ENCODE measurements at places on chromosomes 4 and X.

GRCh38 chrX:67724359-67725110, 180.7 kb downstream of the AR start:
- DNase-seq, result no peak

DNA sequence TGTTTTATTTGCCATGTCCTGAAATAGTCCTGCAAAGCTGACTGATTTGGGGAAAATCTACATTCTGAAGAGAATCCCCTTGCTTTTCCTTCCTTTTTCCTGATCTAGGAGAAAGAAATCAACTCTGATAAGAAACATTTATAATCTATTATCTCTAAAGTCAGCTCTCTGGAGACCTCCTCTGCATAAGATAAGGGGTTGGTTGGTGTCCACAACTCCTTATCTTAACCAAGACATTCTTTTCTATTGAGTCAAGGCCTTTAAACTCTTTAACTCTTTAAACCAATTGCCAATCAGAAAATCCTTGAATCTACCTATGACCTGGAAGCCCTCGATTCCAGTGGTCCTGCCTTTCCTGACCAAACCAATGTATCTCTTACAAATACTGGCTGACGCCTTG, 373.6 kb upstream of the RASGEF1B start:
- no peak for DNase-seq

GRCh38 chrX:21929209-21929608, 11.3 kb upstream of the SMS start:
- DNase-seq, result no peak

DNA sequence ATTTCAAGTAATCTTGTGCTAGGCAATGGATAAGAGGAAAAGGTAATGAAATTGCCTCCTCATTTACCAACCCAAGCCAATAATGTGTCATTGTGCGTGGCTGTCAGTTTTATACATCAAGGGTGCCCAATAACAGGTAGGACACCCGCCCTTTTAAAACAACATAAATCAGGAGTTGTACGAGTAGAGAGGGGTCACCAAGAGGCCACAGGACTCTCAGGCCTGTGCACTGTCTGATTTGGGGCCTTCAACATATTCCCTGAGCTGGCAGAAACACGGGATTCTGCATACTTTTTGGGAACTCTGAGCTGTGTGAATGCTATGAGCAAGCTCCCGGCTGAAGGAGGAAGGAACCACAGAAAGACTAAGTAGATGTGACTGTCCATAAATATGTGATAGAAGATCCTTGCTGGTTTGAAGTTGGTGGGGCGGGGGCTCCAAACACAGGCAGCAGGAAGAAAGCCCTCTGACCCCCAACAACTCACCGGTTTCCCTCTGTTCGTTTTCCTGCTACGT, 82.7 kb upstream of the MAML3 start:
- DNase-seq, result no peak

GRCh38 chr4:139665079-139665689, 435 bp upstream of the MGST2 start:
- DNase-seq, result no peak

- DNase-seq, result no peak
These were observed 31.5 kb downstream of the RAI2 start for GRCh38 chrX:17829566-17829965.

DNA sequence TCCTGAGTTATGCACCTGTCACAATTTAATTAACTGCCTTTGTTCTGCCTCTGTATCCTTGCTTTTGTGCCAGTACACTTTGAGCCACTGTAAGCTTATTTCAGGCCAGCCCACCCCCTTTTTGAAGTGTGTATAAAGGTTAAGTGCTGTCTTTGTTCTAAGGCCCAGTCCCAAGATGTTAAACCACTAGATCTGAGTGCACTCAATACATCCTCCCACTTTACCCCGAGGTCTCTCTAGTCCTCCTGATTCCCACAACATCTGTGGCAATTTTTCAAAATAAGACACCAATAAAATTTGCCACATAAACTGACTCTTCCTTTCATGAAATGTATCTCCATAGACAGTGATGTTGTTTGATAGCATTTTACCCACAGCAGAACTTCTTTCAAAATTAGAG, 124.1 kb upstream of the SPIN4 start:
- DNase-seq, result no peak

- DNase-seq, result peak; percentile 68
These were observed 9.5 kb downstream of the AMBN start for GRCh38 chr4:70601422-70602039.

DNA sequence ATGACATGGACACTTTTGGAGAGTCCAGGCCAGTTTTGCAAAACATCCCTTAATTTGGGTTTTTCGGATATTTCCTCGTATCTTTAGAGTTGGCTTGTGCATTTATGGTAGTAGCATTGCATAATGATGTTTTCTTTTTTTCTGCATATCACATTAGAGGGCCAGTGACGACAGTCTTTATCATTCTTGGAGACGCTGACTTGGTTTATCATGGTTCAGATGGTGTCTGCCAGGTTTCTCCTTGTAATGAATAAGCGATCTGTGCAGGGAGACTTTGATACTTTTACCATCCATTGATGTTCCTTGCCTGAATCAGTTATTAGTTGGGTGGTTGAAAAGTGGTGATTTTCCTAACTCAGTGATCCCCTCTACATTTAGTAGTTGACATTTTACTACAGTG, 46.6 kb downstream of the KIAA0232 start:
- no peak for DNase-seq

DNA sequence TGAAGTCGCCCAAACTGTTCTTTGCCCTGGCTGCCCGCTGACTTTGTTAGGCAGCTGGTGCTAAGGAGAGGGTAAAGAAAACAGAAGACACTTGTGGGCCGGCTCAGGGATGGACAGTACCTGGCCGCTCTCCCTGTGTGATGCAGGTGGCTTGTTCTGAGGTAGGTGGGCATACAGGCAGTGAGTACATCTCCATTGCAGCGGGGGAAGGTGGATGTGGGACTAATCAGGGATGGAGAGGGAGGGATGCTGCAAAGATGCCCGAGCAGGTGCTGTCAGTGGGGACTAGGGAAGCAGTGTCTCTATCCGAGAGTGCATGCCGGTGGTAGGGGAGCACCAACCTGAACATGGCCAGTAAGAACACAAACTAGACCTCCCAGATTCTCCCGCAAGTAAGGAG, 67.0 kb downstream of the SORBS2 start:
- no peak for DNase-seq

DNA sequence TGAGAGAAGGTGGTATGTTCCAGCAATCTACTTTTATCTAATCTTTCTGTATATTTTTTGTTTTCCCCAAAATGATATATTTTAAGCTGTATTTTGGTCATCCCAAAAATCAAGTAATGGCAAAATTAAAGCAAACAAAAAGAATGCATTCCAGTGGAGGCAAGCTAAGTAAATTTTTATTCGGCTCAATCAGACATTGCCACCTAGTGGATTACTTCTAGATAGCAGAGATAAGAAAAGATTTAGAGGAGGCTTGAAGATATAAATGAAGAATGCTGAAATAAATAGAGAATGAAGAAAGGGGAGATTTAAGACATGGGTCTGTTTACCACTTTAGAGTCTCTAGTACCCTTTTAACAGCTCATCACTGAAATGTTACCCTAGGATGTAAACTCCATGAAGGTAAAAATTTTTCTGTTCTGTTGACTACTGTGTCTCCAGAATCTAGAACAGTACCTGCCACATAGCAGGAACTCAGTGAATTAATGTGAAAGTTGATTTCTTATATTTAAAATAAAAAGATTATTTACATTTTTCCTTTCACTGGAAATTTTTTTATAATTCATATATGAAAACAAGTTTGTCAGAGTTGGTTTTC, 110.9 kb upstream of the ANK2 start:
- DNase-seq, result no peak

DNA sequence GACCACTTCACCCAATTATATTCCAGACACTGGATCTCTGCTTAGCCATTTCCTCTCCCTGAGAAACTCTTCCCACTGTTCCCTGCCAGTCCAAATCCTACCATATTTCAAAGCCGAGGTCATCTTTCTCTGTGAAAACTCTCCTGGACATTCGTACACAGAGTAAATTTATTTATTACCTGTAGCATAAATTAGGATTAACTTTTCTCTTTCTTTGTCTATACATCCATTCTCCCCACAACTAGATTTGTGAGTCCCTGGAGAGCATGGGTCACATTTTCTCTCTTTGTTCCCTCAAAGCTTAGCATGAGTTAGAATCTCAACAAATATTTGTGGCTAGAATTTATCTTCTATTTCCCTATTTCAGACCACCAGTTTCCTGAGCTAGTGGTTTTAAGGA, 27.8 kb upstream of the SMIM10 start:
- DNase-seq, result no peak

DNA sequence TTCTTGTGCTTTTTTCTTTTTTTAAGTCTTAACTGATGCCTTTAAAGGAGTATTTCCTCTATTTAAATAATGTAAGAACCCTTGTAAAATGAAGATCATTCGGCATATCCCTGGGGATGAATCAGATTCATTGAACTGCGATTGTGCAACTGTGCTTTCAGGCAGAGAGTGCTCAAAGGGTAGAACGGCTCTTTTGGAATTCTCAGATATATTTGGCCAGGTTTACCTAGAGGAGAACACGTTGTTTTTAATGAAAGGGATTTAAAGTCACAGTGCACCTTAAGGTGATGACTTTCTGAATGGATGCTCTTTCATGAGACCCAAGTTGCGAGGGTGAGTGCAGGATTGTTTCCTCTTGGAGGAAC, 51.6 kb upstream of the ELOVL6 start:
- no peak for DNase-seq

DNA sequence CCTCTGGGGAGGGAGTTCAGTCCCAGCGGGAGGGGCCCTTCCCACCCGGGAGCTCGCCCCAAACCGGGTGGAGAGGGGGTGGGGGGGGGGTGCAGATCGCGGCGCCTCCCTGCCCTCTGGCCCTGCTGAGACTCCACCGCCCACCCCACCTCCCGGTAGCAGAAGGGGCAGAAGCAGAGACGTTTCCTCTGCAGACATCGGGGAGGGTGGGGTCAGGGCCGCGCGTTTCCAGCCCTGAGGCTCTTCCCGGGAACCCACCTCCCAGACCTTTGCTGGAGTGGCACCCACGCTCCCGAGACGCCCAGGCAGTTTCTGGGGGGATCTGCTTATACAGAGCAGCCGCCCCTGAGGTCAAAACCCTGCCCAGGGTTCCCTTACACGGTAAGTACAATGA, 30.2 kb downstream of the CPLX1 start:
- no peak for DNase-seq

DNA sequence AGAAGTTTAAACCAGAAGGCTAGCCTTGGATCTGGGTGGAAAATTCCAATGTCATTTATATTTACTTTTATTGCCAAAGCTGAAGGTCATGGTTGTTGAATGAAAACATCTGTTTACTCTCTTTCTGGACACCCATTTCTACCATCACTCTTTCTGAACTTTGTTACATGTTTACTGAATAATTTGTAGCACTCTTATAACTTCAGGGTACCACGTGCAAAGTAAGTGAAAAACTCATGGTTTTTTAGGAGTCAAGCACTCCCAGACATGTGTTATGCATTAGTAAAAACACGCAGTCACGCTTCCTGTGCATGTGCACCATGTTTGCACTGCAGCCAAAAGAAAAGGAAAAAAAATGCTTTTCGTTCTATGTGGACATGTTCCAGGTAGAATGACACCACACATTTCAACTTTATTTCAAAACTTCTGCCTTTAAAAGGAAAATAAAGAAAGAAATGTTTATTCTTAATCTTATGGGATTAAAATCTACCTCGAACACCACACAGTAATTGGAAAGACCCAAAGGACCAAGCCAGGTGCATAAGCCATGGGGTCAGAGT, 31.4 kb upstream of the ADH1C start:
- no peak for DNase-seq
